ENCODE measurements at places on chromosomes 2 and 18. TPM values are rescaled to one million over a fixed set of nuclear protein-coding genes. Genes with fewer than 3 reads are reported as not detected.

DNA sequence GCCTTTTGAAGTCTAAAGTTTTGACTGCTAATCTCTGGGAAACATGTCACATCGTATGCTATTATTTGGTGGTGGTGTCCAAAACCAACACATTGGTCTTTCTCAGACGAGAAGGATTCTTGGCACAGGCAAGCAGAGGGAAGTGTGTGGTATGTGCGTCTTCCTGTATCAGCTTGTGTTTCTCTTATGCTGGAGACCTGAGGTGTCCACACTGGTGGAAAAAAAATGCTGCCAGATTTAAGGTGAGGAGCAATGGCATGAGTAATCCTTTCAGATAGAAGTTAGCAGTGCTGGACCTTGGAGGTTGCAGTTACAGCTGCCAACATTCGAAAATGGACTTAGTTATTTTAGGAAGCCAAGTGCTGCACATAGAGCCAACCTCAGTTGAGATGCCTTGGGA lies 11.7 kb upstream of the FHL2 start:
- H3K27ac ChIP-seq, result no peak overlapping the region
- H3K36me3 ChIP-seq, result no peaks in the 10 kb centered on the region
- H3K4me1 ChIP-seq, result no peaks in the 10 kb centered on the region
- DNase-seq, result no peak
- no peak overlapping the region for H3K4me3 ChIP-seq

- no peaks in the 10 kb centered on the region for H3K4me1 ChIP-seq
- no peaks in the 10 kb centered on the region for H3K36me3 ChIP-seq
- no peak overlapping the region for H3K27ac ChIP-seq
- H3K4me3 ChIP-seq, result no peak overlapping the region
- no peak for DNase-seq
Observed at GRCh38 chr18:23626451-23627279, 36.0 kb downstream of the ANKRD29 start.

DNA sequence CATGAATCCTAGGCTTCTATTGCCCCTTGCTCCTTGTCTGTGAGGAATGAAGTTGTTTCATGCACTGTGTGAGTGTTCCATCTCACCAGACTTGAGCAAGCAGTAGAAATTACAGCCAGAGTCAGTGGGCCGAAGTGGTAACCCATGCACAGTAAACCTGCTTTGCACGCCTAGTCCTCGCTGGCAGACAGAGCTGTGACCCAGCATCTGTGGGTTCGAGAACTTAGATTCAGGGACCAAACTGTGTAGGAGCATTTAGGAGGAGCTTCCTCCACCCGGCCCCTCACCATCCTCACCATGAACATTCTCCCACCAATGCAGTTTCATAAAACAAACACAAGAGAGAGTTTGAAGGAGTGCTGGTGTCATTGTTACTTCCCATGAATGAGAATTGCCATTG lies 21.6 kb upstream of the TEX51 start:
- no peaks in the 10 kb centered on the region for H3K4me1 ChIP-seq
- DNase-seq, result peak; percentile 29
- no peak overlapping the region for H3K27ac ChIP-seq
- H3K36me3 ChIP-seq, result no peaks in the 10 kb centered on the region
- no peaks in the 10 kb centered on the region for H3K27me3 ChIP-seq
- H3K4me3 ChIP-seq, result no peak overlapping the region

- H3K27me3 ChIP-seq, result no peaks in the 10 kb centered on the region
- peak overlapping the region; percentile 74 for H3K4me3 ChIP-seq
- peaks cover 57% of the 10 kb centered on the region for H3K36me3 ChIP-seq
- no peak overlapping the region for H3K27ac ChIP-seq
Observed at GRCh38 chr2:47405757-47406156, 2.8 kb downstream of the MSH2 start.

- no peak overlapping the region for H3K4me3 ChIP-seq
- H3K36me3 ChIP-seq, result no peaks in the 10 kb centered on the region
- H3K27ac ChIP-seq, result no peak overlapping the region
- H3K27me3 ChIP-seq, result no peaks in the 10 kb centered on the region
- no peaks in the 10 kb centered on the region for H3K4me1 ChIP-seq
- no peak for DNase-seq
Observed at GRCh38 chr2:26727641-26728561, 35.4 kb downstream of the KCNK3 start.

GRCh38 chr2:65500310-65501040 lies 68.1 kb upstream of the SPRED2 start:
- H3K4me3 ChIP-seq, result no peak overlapping the region
- no peak for DNase-seq
- no peak overlapping the region for H3K27ac ChIP-seq
- H3K27me3 ChIP-seq, result no peaks in the 10 kb centered on the region
- H3K4me1 ChIP-seq, result peaks cover 3% of the 10 kb centered on the region

- peak; percentile 83 for DNase-seq
- peaks cover 100% of the 10 kb centered on the region for H3K27me3 ChIP-seq
- no peaks in the 10 kb centered on the region for H3K4me1 ChIP-seq
- no peaks in the 10 kb centered on the region for H3K36me3 ChIP-seq
Observed at GRCh38 chr2:176098366-176099158, 1.0 kb upstream of the HOXD12 start.

DNA sequence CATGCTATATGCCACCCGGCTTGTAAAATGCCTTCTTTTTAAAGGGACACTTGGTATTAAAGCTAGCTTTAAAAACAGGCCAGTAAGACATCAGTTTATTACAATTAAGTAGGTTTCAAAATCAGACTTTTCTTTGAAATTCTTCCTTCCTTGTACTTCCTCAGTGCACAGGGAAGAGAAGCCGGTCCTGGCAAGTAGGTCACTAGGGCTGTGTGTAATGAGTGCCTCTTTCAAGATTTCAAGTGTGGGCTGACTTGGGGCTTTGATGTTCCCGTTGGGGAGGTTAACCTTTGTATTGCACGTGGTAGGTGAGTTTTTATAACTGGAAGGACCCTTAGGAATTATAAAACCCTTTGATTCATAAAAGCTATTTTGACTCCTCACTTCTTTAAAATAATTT lies 566.4 kb upstream of the ID2 start:
- no peaks in the 10 kb centered on the region for H3K27me3 ChIP-seq
- no peaks in the 10 kb centered on the region for H3K4me1 ChIP-seq
- H3K36me3 ChIP-seq, result no peaks in the 10 kb centered on the region
- no peak overlapping the region for H3K27ac ChIP-seq
- no peak overlapping the region for H3K4me3 ChIP-seq

GRCh38 chr2:86229221-86229620 lies 30.0 kb downstream of the MRPL35 start:
- H3K27me3 ChIP-seq, result no peaks in the 10 kb centered on the region
- DNase-seq, result no peak
- H3K4me1 ChIP-seq, result no peaks in the 10 kb centered on the region
- H3K36me3 ChIP-seq, result no peaks in the 10 kb centered on the region
- no peak overlapping the region for H3K4me3 ChIP-seq

- no peak overlapping the region for H3K27ac ChIP-seq
- H3K4me1 ChIP-seq, result peaks cover 50% of the 10 kb centered on the region
- peak overlapping the region; percentile 56 for H3K4me3 ChIP-seq
Observed at GRCh38 chr2:60532421-60532820, 21.0 kb downstream of the BCL11A start.

- H3K27ac ChIP-seq, result no peak overlapping the region
- no peaks in the 10 kb centered on the region for H3K4me1 ChIP-seq
- DNase-seq, result no peak
- no peaks in the 10 kb centered on the region for H3K36me3 ChIP-seq
Observed at GRCh38 chr2:51846796-51847195, 814.9 kb upstream of the NRXN1 start.

GRCh38 chr18:6601241-6601640 lies 128.3 kb upstream of the ARHGAP28 start:
- H3K27ac ChIP-seq, result no peak overlapping the region
- H3K36me3 ChIP-seq, result no peaks in the 10 kb centered on the region
- no peaks in the 10 kb centered on the region for H3K27me3 ChIP-seq
- H3K4me3 ChIP-seq, result no peak overlapping the region
- no peak for DNase-seq

GRCh38 chr2:29917781-29918180 lies 3.6 kb downstream of the ALK start:
- peaks cover 67% of the 10 kb centered on the region for H3K27me3 ChIP-seq
- H3K36me3 ChIP-seq, result no peaks in the 10 kb centered on the region
- peaks cover 4% of the 10 kb centered on the region for H3K4me1 ChIP-seq
- DNase-seq, result no peak
- no peak overlapping the region for H3K4me3 ChIP-seq

- H3K27me3 ChIP-seq, result no peaks in the 10 kb centered on the region
- no peaks in the 10 kb centered on the region for H3K36me3 ChIP-seq
- peak overlapping the region; percentile 75 for H3K27ac ChIP-seq
- peaks cover 7% of the 10 kb centered on the region for H3K4me1 ChIP-seq
- no peak for DNase-seq
- no peak overlapping the region for H3K4me3 ChIP-seq
Observed at GRCh38 chr18:75226956-75227316, 16.3 kb downstream of the TSHZ1 start.

GRCh38 chr2:43100883-43101662 lies 125.3 kb downstream of the ZFP36L2 start:
- H3K4me1 ChIP-seq, result peaks cover 4% of the 10 kb centered on the region
- H3K4me3 ChIP-seq, result no peak overlapping the region
- peak overlapping the region; percentile 98 for H3K27ac ChIP-seq
- peaks cover 10% of the 10 kb centered on the region for H3K27me3 ChIP-seq

DNA sequence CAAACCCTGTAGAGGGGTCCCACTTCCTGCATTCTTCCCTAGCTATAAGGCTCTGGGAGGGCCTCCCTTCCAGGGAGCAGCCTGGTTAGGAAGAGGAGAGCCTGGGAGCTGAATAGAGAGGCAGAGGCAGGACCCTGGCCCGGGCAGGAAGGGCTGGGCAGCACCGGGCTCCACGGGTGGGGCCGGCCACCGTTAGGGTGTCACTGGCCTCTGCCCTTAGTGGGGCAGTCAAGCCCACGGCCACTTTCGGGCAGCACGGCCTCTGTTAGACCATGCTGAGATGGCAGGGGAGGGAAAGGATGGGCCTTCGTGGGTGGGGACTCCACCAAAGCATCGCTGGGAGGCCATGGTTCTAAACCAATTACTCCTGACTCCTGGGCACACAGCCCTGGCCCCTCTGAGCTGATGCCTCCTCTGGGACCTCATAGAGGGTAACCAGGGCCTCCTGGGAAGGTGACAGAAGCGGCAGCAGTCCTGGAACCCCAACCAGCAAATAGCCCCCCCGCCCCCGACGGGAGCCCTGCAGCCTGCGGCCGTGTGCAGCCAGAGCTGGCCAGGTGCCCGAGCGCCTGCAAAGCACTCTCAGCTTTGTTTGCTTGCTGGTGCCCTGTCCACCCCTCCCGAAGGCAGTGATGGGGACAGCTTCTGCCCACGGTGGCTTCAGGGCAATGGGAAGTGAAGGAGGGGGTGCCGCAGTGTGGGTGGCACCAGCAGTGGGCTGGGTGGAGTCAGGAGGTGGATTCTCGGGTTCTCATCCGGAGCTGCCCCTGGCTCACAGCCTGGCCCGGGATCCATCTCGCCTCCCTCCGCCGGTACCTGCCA lies 16.3 kb upstream of the HPCAL1 start:
- DNase-seq, result no peak
- H3K36me3 ChIP-seq, result no peaks in the 10 kb centered on the region

- peak; percentile 56 for DNase-seq
- peaks cover 3% of the 10 kb centered on the region for H3K4me1 ChIP-seq
- no peaks in the 10 kb centered on the region for H3K27me3 ChIP-seq
- H3K36me3 ChIP-seq, result no peaks in the 10 kb centered on the region
- H3K27ac ChIP-seq, result no peak overlapping the region
Observed at GRCh38 chr2:196130039-196130825, 41.1 kb downstream of the STK17B start.

GRCh38 chr2:24973812-24974211 lies 2.1 kb upstream of the DNAJC27 start:
- no peaks in the 10 kb centered on the region for H3K36me3 ChIP-seq
- H3K4me3 ChIP-seq, result no peak overlapping the region
- no peak for DNase-seq
- no peak overlapping the region for H3K27ac ChIP-seq
- no peaks in the 10 kb centered on the region for H3K4me1 ChIP-seq

GRCh38 chr2:162127422-162127821 lies 24.6 kb downstream of the GCG start:
- H3K27me3 ChIP-seq, result no peaks in the 10 kb centered on the region
- no peak for DNase-seq
- H3K4me1 ChIP-seq, result no peaks in the 10 kb centered on the region

GRCh38 chr2:240322231-240322955 lies 113.1 kb upstream of the GPC1 start:
- H3K4me1 ChIP-seq, result no peaks in the 10 kb centered on the region
- H3K27me3 ChIP-seq, result no peaks in the 10 kb centered on the region
- DNase-seq, result peak; percentile 31

DNA sequence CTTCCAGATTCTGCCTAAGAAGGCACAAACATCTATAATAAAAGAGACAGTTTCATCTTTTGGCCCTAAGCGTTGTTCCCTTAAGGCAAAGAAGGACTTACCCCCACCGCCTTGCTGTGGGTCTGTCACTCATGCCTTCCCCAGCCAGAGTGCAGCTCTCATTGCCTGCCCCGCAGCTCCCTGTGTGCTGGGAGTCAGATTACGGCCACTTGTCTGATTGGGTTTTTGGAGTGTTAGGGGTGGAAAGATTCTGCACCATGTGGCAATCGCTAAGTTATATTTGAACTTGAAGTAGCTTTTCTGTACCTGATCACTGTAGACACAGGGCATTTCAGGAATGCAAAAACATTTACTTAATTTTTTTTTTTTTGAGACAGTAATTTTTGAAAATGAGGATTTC lies at the start of gene AQP4:
Gene AQP4 (minus strand): TSS at position 151 of the 400 bp plus-strand sequence. CDS start 18 bp downstream, at position 133.
- H3K27ac ChIP-seq, result no peak within 1 kb of the TSS
- no peaks in the 10 kb centered on the region for H3K36me3 ChIP-seq
- peak; percentile 62 for DNase-seq

FKBP7 gene
- 2.0 TPM for total RNA-seq

TUBA4B gene
- total RNA-seq, result not detected

IL36RN gene
- not detected for total RNA-seq

ABCG5 gene
- not detected for total RNA-seq

ALK gene
- total RNA-seq, result 0.35 TPM

LRRC30 gene
- total RNA-seq, result not detected

SERPINB4 gene
- not detected for total RNA-seq

GALNT13 gene
- 6.0 TPM for total RNA-seq

CHN1 gene
- 28.8 TPM for total RNA-seq

LYPD1 gene
- total RNA-seq, result 5.9 TPM
